ENCODE measurements at places on chromosomes 1 and 21.

DNA sequence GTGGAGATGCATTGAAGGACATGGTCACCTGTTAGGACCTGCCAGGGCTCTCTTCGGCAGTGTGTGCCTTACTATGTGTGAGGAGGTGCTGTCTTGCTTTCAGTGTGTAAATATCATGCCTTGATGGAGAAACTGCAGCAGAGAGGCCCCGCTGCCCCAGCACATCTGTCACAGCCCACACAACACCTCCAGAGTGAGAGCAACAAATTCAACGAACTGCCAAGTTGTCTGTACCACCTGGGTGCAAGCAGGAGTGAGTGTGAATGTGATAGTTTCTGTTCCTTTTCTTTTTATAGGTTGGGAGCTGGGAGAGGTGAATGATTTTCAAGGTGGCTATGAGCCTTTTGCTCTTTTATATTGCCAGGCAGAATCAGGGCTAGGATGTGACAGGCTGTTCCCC, 114.6 kb upstream of the KIAA0040 start:
- no peak for DNase-seq

GRCh38 chr1:13623021-13623637, 39.5 kb downstream of the PDPN start:
- no peak for DNase-seq

- DNase-seq: no peak
These were observed 15.3 kb upstream of the RGS8 start for GRCh38 chr1:182699393-182700350.

GRCh38 chr21:26169061-26169610, 1.4 kb downstream of the APP start:
- peak; percentile 12 for DNase-seq

DNA sequence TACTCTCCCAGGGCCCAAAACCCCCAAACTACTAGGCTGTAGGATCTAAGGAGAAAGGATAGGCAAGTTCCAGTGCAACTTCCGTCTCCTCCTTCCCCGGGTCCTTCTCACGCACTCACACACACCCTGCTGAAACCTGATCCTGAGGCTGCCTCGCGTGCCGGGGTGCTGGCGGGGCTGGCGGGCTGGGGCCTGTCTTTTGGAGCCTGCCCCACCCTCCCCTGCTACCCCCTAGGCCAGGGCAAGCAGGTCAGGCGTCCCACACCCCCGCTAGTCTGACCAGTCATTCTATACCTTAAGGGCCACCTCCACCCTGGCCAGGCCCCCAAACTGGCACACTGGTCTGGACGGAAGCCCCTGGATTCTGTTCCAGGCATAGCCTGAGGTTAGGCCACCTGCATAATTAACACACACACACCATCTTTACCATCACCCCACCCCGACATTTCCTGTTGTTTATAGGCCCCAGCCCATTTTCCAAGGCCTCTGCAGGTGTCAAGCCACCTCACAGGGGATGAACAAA, 48.3 kb upstream of the ARTN start:
- no peak for DNase-seq

GRCh38 chr1:164846731-164847691, 288.0 kb downstream of the PBX1 start:
- no peak for DNase-seq

- no peak for DNase-seq
These were observed 21.3 kb downstream of the RAB3B start for GRCh38 chr1:51969038-51969705.

DNA sequence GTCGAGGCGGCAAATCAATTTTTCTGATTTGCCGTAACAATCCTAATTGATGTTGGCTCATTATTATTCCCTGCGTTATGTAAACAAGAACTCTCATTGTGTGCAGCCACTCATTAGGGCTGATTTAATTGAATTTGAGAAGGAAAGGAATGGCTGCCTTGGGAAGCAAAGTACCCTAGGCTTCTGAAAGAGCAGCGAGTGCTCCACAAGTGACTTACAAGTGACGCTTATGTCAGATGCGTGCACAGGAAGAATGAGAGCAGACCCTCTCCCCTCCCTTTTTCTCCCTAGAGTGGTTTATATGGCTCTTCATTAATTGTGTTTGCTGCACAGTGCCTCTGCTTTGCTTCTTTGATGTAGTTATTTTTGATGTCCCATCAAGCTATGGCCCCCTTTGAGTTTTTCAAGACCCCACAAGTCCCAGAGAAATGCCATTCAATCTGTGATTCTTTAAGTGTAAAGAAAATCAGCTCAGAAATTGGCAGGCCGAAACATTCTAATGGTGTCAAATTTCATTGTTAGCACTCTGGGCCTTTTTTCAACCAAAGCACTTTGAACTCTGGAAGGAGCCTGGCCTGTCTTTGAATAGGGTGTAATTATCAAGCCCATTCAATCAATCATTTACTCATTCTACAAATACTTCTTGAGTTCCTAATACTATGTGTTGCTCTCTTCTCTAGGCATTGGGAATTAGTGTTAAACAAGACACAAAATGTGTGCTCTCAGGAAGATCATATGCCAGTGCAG, 86.8 kb upstream of the VAV3 start:
- DNase-seq: no peak

- no peak for DNase-seq
These were observed 84.6 kb downstream of the LRRN2 start for GRCh38 chr1:204600968-204601367.

DNA sequence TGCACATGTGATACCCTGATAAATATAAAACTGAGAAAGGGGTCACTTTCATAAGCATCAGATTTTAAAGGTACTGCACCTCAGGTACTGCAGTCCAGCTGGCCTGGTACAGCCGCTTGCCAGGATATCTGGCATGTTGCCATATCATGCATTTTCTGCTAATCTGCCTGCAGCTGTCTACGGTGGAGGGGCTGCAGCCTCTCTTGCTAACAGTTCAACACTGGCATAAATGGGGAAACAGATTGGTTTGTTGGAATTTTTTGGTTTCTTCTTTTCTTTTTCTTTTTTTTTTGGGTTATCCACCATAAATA, 71.5 kb downstream of the MIS18A start:
- DNase-seq: no peak

DNA sequence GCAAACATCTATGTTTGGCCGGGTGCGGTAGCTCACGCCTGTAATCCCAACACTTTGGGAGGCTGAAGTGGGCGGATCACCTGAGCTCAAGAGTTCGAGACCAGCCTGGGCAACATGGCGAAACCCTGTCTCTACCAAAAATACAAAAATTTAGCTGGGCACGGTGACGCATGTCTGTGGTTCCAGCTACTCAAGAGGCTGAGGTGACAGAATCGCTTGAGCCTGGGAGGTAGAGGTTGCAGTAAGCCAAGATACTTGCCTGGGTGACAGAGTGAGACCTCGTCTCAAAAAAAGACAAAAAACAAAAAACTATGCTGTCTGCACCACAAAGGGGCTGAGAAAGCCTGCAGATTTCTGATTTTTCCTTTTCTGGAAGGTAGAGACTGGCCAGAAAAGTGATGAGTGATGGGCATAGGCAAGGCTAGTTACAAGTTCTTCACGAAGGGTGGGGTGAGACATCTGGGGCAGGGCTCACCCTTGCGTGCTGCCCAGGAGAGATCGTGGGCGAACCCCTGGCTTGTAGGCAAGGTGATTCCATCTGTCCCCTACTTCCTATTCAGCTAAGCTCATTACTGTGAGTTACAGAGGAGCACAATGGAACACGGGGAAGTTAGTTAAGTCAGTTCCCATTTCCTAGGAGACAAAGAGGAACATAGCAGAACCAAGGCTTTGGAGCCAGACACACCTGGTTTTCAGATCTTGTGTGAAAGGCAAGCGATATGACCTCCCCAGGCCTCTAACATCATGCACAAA, 3.2 kb downstream of the SLC2A1 start:
- no peak for DNase-seq

DNA sequence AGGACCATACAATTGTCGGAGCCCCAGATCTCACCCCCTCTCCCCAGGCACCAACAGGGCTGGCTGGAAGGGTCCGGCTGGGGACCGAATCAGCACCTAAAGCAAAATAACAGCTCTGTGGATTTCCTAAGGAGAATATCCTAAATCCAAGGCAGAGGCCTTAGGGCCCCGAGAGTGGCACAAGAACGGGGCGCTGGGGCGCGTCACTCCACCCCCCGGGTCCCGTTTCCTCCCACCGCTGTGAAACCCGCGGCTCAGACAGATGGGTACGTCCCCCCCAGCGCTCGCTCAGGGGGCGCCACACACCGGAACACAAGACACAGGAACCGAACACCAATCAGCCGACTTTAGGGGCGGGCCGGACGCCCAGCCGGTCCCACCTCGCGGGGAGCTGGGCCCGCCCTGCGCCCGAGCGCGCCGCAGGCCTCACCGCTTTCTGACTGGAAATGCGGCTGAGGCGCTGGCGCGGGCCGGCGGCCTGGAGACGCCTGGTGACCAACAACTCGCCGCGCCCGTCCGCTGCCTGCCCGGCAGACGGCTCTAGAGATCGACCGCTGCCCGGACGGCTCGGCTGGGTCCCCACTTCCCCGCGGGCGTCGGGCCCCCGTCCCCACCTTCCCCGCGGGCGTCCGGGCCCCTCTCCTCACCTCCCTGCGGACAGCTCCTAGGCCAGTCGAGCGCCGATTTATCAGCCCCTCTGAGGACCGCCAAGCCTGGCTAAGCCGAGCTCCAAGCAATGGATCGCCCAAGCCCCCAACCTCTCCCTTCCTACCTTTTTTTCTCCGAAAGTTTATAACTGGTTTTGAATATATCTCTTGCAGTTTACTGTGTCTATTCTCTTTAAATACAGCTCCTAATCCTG, at the start of gene HFM1:
Gene HFM1 (minus strand): TSS at position 687 of the 862 bp plus-strand sequence. CDS start 3,755 bp downstream, outside the sequence.
- DNase-seq: peak; percentile 63

GRCh38 chr1:6935361-6935883, 150.2 kb downstream of the CAMTA1 start:
- DNase-seq: no peak

DNA sequence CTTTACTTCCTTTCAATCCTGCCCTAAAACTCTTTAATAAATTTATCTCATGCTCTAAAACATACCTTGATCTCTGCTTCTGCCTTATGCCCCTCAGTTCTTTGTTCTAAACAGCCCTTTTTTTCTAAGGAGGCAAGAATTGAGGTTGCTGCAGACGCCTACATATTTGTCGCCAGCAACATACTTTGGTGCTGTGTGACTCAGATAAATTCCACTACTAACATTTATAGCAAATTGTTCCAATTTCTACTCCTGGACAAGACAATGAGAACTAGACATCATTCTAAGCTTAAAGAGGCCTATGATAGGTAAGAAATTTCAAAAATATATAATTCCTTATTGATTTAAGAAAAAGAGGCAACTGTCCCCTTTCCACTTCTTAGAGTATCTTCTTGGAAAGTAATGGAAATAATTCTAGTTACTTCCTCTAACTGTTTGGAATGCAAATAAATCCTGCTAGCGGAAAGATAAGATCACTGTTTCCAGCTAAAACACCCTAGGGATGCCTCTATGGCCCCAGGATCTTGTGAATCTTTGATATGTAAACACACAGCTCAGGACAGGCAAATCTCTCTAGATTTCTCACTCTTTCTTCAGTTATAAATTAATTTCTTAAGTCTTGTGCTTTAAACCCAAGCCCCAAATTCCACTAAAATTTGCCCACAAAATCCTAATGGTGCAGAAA, 869.1 kb downstream of the KCNT2 start:
- DNase-seq: no peak

DNA sequence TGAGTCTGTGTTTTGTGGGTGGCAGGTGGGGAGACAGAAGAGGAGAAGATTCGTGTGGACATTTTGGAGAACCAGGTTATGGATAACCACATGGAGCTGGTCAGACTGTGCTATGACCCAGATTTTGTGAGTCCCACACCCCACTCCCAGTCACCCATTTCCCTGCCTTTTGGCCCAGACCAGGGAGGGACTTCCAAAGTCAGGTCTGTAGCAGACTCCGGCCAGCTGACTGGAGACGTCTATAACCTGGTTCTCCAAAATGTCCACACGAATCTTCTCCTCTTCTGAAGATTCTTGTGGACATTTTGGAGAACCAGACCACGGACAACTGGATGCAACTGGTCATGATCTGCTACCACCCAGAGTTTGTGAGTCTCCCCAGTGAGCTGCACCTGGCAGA, 1.6 kb downstream of the GSTM5 start:
- DNase-seq: no peak

GRCh38 chr1:10774615-10775310, 21.7 kb downstream of the CASZ1 start:
- no peak for DNase-seq

GRCh38 chr1:226691247-226691646, 47.8 kb downstream of the ITPKB start:
- no peak for DNase-seq

- no peak for DNase-seq
These were observed 62.3 kb downstream of the NID1 start for GRCh38 chr1:236002572-236002971.

DNA sequence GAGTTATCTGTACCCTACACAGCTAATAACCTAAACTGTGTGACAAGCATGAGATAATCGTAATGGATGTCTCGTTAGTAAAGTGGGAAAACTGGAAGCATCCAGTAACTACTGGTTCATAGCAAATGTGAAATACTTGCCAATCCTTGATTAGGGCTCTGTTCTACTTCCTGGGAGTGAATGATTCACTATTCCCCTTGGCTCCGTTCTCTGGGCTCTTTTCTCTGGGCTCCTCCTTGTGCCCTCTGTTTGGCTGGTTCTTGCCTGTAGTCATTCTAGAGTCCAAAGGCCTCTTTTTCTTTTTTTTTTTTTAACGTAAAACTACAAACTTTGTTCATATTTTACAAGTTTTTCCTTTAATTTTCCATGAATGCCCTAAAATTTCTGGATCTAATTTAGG, 465.8 kb upstream of the PLXNA2 start:
- DNase-seq: no peak

DNA sequence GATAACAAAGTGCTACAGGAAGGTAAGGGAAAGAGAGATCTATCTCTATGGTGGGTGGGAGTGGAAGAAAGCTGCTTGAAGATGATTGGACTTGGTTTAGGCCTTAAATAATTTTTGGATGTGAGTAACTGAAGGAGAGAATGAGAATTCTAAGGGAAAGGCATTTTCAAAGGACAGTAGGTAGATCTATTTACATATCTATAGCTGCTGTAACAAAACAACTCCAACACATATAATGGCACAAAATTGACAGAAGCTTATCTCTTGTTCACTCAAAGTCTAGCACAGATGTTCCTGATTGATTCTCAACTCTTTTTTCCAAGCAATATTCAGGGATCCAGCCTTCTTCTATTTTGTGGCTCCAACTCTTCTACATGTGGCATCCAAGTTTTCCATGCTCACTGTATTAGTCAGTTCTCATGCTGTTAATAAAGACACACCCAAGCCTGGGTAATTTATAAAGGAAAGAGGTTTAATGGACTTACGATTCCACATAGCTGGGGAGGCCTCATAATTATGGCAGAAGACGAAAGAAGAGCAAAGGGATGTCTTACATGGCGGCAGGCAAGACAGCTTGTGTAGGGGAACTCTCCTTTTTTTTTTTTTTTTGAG, 3.1 kb upstream of the DDAH1 start:
- no peak for DNase-seq

GRCh38 chr1:241813768-241814320, 34.2 kb upstream of the EXO1 start:
- no peak for DNase-seq

GRCh38 chr1:48055876-48056764, 58.9 kb upstream of the TRABD2B start:
- no peak for DNase-seq
